T-helper 17 cell (primary cell): ENCODE measurements at places on chromosomes 6 and 20. TPM values are rescaled to one million over a fixed set of nuclear protein-coding genes. Genes with fewer than 3 reads are reported as not detected.

DNA sequence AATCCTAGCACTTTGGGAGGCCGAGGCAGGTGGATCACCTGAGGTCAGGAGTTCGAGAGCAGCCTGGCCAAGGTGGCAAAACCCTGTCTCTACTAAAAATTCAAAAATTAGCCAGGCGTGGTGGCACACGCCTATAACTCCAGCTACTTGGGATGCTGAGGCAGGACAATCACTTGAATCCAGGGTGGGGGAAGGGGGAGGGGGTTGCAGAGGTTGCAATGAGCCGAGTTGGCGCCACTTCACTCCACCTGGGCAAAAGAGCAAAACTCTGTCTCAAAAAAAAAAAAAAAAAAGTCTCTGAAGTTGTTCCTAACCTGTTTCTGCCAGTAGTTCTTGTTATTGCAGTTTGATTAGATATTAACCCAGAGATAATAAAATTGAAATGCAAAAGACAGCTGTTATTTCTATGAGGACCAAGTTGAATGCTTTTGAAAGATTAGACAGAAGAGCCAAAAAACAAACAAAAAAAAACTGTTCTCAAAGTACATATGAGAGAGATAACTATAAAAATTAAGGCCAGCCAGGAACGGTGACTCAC is 22.6 kb downstream of the PIGU start:
- no peak for DNase-seq

GRCh38 chr6:43987838-43988439 is 139.3 kb downstream of the MRPL14 start:
- no peak for DNase-seq

DNA sequence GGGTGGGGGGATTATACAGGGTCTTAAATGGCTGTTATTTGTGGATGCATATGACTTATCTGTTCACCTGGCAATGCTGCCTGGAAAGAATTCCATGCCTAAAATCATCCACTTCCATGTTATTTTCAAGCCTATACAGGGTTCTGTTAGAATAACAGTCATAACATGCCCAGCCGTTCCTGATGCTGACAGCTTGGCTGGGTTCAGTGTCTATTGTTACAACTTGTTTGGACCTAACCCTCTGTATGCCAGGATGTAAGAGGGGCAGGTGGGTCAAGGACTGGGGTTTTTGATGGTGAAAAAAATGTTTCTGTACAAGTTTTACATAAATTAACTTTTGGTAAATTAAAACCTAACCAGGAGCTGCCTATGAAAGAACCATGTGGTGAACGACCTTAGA is 79.8 kb downstream of the GINS1 start:
- no peak for DNase-seq

GRCh38 chr20:17029698-17030097 is 197.1 kb upstream of the PCSK2 start:
- DNase-seq, result no peak

- DNase-seq, result no peak
Observed at GRCh38 chr6:125375821-125376220, 74.1 kb upstream of the HDDC2 start.

GRCh38 chr6:32950010-32950409 is 2.9 kb downstream of the HLA-DMA start:
- DNase-seq, result no peak

GRCh38 chr6:1110164-1110563 is 201.7 kb upstream of the FOXQ1 start:
- DNase-seq, result no peak

DNA sequence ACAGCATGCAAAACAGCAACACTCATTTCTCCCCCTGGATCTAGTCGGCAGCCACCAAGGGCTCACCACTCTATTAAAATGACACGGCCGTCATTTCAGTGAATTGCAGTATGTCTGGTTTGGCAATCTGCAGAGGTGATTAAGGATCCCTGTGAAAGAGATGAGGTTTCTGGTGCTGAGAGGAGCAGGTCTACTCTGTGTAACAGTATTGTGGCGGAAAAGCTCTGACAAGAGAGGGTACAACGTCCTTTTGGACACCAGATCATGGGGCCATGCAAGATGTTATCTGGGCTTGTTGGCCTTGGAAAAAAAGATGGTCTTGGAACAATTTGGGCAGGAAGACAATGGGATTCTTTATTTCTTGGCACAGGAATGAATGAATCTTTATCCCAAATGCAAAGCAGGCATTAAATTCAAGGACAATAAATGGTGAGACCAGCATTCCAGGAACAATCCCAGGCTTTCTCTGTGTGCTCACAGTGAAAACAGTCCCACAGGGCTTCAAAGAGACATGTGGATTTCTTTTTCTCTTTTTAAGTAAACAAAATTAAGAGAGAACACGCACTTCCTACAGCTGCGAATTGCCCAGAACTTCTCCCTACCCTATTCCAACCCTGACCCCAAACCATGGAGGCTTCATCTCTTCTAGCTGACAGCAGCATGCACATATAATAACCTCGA is 33.7 kb upstream of the ADGRF1 start:
- DNase-seq, result no peak

GRCh38 chr6:38413102-38413800 is 226.5 kb downstream of the BTBD9 start:
- no peak for DNase-seq

DNA sequence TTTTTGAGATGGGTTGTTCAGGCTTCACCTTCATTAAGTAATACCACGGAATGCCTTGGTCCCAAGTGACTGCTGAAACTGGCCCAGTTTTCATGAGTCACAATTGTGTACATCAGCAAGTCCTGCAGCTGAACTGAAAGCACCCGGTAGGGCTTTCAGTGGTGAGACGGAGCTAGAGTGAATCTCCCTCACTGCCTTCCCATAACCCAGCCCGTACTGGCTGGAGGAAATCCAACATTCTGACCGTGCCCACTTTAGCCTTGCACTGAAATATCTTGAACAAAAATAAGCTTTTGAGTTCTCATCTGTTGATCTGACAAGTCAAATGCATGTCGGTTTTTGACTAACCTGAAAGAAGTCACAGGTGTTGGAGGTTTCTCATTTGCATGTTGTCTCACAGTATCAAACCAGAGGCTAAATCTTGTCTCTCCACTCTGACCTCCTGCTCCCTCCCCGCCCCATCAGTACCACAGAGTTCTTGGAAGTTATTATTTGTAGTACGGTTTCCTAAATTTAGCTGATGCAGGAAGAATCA is 35.9 kb downstream of the DUSP22 start:
- DNase-seq, result no peak

DNA sequence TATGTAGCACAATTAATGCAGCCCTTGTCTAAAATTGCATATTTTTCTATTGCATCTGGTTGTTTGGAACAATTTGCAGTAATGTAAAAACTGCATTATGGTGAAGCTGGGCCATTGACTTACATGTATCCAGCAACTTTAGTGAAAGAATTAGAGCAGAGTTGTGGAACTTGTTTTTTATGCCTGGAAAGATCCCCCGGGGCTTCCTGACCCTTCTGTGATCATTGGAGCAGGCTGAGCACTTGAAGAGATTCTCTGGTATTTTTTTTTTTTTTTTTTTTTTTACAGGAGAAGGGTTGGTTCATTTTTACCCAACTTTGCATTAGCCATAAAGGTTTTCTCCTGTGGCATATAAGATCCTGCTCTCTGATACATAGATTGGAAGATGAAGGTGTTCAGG is 45.0 kb downstream of the LIN28B start:
- no peak for DNase-seq

GRCh38 chr6:163513570-163514166 is 99.2 kb downstream of the QKI start:
- DNase-seq, result no peak

GRCh38 chr20:58339741-58340140 is 30.2 kb downstream of the RAB22A start:
- DNase-seq, result no peak

GRCh38 chr6:11626356-11626755 is 88.8 kb downstream of the TMEM170B start:
- DNase-seq, result no peak

DNA sequence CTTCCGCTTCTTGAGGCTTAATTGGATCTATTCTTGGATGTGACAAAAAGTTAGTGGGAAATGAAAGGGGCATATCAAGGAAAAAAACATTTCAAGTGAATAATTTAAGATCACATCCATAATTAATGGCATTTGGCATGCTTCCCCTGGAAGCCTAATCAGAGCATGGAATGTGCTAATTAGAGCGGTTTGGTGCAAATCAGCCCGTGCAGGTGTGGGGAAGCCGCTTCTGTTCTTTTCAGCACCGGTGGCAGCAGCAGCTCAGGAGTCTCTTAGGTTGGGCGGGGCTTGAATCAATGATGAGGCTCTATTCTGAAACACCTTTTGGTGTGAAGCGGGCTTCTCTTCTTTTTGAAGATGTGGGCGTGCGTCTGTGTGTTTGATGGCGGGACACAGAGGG is 301.2 kb downstream of the LRFN2 start:
- no peak for DNase-seq

- DNase-seq, result no peak
Observed at GRCh38 chr20:34549291-34549928, 9.1 kb upstream of the MAP1LC3A start.

- DNase-seq, result no peak
Observed at GRCh38 chr6:37936150-37936549, 116.6 kb downstream of the ZFAND3 start.

GRCh38 chr6:91812596-91813274 is 1225.9 kb upstream of the MAP3K7 start:
- no peak for DNase-seq

DNA sequence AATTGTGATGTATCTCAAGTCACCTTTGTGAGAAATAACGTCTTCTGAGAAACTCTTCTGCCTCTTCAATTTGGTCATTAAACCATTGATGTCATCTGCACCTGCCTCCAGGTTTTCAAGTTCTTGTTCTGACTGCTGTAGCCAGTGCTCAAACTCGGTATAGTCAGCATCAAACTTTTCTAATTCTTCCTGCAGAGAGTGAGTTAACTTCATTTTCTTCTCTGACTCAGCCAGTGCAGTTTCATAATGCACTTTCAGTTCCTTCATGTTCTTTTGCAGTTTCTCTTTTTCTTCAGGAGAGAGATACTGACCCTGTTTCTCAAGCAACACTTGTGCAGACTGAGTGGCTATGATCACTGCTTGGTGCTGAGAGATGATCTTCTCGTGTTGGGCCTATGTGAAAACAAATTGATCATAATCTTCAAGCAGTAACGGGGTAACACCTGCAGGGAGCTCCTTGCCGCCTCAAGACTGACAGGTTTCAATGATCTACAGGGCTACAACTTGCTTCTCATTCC is 48.8 kb downstream of the DST start:
- DNase-seq, result no peak

DNA sequence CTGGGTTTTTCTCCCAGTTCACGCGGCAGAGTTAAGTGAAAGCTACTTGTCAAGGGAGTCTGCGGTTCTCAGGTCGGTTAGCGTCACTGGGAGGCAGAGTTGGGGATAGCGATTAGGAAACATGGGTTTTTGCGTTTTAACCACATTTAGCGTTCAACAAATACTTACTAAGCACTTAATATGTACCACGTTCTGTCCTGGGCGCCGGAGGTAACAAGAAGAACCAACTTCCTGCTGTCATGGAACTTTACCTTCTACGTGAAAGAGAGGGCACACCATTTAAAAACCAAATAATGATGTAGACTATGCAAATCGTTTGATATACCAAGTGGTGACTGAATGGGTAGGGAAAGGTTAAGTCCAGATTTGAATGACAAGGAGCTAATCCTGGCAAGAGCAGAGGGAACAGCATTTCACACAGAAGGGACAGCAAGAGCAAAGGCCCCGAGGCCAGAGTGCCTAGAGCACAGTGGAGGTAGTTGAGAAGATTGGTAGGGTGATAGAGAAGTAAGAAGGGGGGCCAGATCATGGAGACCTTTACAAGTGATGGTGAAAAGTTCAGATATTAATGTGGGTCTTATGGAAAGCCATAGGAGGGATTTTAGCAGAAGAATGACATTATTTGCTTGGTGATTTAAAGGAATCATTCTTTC is 744 bp downstream of the RIOK1 start:
- no peak for DNase-seq

Gene THBS2
- not detected for total RNA-seq

Gene PRDM13
- not detected for total RNA-seq

Gene LSM2
- total RNA-seq, result 22.5 TPM

Gene PPP1R14C
- total RNA-seq, result not detected
